T-helper 17 cell (primary cell): ENCODE measurements at places on chromosomes 12 and 14. TPM values are rescaled to one million over a fixed set of nuclear protein-coding genes. Genes with fewer than 3 reads are reported as not detected.

GRCh38 chr14:96597680-96598079, 95.5 kb downstream of the PAPOLA start:
- no peaks in the 10 kb centered on the region for H3K36me3 ChIP-seq
- DNase-seq, result no peak
- peaks cover 32% of the 10 kb centered on the region for H3K27me3 ChIP-seq
- H3K4me1 ChIP-seq, result peaks cover 8% of the 10 kb centered on the region
- no peak overlapping the region for H3K27ac ChIP-seq

DNA sequence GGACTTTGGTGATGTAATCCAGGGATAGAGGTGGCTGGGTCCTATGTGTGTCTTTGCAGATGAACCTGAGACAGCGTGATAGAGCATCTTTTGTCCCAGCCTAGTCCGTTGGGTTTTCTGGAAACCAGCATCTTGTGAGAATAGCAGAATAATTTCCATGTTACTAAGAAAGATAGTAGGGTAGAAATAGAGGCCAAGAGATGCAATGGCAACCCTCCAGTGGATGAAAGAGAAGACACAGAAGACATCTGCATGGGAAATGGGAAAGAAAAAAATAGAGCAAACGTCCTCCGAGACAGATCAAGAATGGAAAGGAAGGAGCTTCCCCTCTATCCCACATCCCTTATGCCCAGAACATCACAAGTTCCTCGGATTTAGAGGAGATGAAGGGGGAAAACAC, 409.3 kb upstream of the TMEM132C start:
- no peaks in the 10 kb centered on the region for H3K27me3 ChIP-seq
- no peak overlapping the region for H3K27ac ChIP-seq
- no peaks in the 10 kb centered on the region for H3K4me1 ChIP-seq
- H3K4me3 ChIP-seq, result no peak overlapping the region
- DNase-seq, result no peak
- H3K36me3 ChIP-seq, result no peaks in the 10 kb centered on the region

- peaks cover 20% of the 10 kb centered on the region for H3K27me3 ChIP-seq
- H3K4me1 ChIP-seq, result peaks cover 2% of the 10 kb centered on the region
- peak; percentile 28 for DNase-seq
These were observed 75.7 kb downstream of the MYRFL start for GRCh38 chr12:69900720-69901131.

DNA sequence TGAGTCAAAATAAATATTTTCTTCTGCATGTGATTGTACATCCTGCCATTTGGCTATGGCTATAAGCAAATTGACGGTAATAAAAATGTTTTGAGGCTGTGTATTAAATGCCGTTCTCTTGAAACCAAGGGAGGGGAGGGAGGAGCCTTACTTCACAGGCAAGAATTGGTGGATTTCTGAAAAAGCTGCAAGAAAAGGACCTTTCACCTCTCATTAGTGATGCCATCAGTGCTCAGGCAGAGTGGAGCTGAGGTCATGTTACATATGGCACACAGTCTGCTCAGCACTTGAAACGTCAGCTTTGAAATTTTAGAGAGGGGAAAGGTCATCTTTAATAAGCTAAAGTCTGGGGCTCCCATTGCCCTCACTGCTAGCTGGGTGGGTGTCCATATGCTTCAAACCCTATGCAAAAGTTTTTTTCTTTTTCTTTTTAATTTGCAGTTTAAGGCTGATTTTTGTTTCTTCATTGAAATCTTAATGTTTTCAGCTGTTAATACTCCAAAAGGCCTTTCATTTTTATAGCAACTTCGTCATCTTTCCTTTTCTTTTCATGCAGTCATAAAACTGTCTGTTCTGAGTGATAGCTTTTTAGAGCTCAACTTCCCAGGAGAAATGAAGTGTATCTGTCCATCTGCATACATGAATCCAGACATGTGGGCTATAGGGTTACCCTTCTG, 9.8 kb upstream of the SIX1 start:
- peaks cover 11% of the 10 kb centered on the region for H3K36me3 ChIP-seq
- DNase-seq, result no peak
- H3K27ac ChIP-seq, result no peak overlapping the region
- H3K27me3 ChIP-seq, result peaks cover 83% of the 10 kb centered on the region
- H3K4me1 ChIP-seq, result peaks cover 24% of the 10 kb centered on the region

GRCh38 chr12:123019841-123020138, 39.3 kb downstream of the ARL6IP4 start:
- H3K36me3 ChIP-seq, result peaks cover 3% of the 10 kb centered on the region
- H3K27me3 ChIP-seq, result no peaks in the 10 kb centered on the region
- no peak for DNase-seq
- no peak overlapping the region for H3K27ac ChIP-seq

DNA sequence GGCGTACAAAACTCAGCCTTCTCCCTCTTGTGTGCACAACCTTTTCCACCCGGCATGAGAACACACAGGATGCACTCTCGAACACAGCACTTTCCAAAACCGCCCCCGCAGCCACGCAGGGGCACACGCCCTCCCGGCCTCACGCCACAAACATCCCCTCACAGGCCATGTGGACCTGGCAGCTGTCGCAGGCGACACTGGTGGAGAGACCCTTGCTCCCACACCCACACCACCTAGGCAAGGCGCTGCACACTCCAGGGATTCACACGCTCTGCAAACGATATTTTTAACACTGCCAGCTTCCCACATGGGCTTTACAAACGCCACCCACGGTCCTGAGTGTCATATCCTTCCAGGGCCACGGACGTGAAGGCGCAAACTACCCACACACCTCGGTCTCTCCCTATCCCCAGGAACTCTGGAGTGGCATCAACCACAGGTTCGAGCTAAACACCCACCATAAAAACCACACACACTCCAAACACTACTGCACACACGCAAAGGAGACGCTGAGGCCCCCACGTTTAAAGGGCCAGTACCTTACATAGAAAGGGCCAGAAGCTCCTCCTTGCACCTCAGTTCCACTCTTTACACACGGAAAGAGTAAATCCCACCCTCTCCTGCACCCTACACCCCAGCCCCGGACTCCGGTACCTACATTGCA, 12.4 kb upstream of the ITGB7 start:
- no peaks in the 10 kb centered on the region for H3K27me3 ChIP-seq
- DNase-seq, result no peak
- peaks cover 67% of the 10 kb centered on the region for H3K4me1 ChIP-seq
- H3K27ac ChIP-seq, result peak overlapping the region; percentile 99

GRCh38 chr14:85516239-85517113, 13.5 kb upstream of the FLRT2 start:
- no peak overlapping the region for H3K27ac ChIP-seq
- no peaks in the 10 kb centered on the region for H3K36me3 ChIP-seq
- no peaks in the 10 kb centered on the region for H3K4me1 ChIP-seq
- no peaks in the 10 kb centered on the region for H3K27me3 ChIP-seq
- DNase-seq, result no peak

BHLHE41 gene
- total RNA-seq, result not detected

ART4 gene
- 0.05 TPM for total RNA-seq

AKAP3 gene
- 1.6 TPM for total RNA-seq

ZFHX2 gene
- total RNA-seq, result 0.16 TPM
